ENCODE measurements at places on chromosomes 5 and 9.

DNA sequence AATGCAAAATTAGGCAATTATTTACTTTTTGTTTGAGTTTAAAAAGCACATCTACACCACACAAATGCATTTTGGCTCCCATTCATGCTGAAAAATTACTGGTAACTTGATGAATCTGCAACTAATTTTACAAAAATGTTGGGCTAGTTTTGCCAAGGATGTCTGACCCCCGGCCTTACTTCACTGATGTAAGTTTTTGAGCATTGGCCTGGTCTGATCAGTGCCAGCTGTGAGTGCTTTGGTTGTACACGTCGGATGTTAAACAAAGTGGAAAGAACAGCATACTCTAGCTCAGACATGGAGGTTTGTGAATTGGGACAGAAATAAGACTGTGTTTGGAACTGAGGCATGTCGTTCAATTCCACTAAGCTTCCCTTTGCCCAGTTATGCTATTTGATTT lies 1044.2 kb downstream of the TLE4 start:
- DNase-seq: no peak

- no peak for DNase-seq
These were observed 134.8 kb upstream of the BOD1 start for GRCh38 chr5:173751266-173751600.

DNA sequence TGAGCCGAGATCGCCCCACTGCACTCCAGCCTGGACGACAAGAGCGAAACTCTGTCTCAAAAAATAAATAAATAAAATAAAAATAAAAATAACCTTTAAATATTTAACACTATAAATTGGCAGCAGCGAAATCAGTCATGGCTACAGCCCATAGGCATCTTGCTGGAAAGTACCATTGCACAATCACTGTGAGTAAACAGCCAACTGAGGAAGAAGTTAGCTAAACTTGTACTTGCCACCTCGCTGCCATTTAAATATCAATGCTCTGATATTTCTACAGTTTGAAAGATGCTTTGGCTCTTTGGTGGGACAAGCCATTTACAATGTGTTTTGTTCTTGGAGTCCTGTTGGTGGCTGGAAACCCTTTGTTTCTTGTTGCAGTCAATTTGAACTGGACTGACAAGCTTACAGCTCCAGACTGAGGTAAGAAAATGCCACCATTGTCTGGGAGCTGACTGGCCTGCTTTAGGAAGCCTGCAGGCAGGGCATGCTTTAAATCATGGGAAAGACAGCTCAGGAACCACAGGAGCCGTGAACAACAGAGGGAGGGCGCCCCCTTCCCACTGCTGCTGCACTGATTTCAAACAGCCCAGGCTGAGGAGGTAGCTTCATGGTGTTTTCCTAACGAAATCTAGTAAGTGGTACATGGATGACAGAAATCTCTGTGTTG lies 322.8 kb upstream of the RFX3 start:
- DNase-seq: no peak

- DNase-seq: no peak
These were observed 337.8 kb downstream of the DMAC1 start for GRCh38 chr9:7461791-7462190.

- DNase-seq: no peak
These were observed 197.2 kb upstream of the S1PR3 start for GRCh38 chr9:88794100-88794499.

DNA sequence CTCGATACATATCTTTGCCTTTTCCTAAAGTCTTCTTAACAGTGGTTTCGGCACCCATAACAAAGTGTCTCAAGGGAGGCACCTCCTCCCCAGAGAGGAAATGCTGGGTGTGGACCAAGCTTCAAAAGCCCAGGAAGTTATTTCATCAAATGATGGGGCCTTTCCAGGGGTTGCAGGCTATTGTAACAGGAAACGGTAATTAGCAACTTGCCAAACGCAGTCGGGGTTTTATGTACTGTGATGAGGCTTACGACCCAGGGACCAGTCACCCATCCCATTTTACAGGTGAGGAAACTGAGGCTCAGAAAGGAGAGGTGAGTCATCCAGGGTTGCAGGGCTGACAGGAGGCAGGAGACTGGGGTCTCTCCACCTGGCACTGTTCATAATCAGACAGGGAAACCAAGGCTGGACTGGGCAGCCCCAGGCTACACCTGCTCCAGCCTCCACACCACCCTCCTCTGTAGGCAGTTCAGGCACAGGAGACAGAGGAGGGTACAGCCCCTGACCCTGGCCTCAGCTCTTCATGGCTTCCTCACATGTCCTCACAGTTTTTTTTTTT lies 30.0 kb upstream of the SUSD3 start:
- peak; percentile 31 for DNase-seq

- no peak for DNase-seq
These were observed 43.2 kb downstream of the SH3TC2 start for GRCh38 chr5:149019679-149020078.

GRCh38 chr5:68012429-68012828 lies 203.1 kb upstream of the PIK3R1 start:
- DNase-seq: no peak

- DNase-seq: no peak
These were observed 62.8 kb upstream of the SUB1 start for GRCh38 chr5:32522429-32523143.

- DNase-seq: no peak
These were observed 831 bp upstream of the TBC1D9B start for GRCh38 chr5:179908528-179908927.

- DNase-seq: no peak
These were observed 22.0 kb upstream of the EMB start for GRCh38 chr5:50463047-50463446.

DNA sequence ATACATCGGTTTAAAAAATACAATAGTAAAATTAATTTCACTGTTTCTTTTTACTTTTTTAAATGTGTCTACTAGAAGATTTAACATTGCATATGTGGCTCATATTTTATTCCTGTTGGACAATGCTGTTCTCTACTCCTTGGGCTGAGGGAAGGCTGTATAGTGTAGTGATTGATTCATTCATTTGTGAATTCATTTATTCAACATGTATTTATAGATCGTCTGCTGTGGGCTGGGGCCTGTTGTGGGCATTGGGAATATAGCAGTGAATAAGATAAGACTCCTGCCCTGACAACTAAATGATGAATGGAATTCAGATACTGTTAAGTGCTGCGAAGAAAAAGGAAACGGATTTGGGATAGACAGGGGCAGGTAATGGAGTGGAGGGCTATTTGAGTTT lies 55.7 kb downstream of the ZNF618 start:
- DNase-seq: no peak

- DNase-seq: no peak
These were observed 1008.2 kb upstream of the CDH9 start for GRCh38 chr5:28046596-28046995.

DNA sequence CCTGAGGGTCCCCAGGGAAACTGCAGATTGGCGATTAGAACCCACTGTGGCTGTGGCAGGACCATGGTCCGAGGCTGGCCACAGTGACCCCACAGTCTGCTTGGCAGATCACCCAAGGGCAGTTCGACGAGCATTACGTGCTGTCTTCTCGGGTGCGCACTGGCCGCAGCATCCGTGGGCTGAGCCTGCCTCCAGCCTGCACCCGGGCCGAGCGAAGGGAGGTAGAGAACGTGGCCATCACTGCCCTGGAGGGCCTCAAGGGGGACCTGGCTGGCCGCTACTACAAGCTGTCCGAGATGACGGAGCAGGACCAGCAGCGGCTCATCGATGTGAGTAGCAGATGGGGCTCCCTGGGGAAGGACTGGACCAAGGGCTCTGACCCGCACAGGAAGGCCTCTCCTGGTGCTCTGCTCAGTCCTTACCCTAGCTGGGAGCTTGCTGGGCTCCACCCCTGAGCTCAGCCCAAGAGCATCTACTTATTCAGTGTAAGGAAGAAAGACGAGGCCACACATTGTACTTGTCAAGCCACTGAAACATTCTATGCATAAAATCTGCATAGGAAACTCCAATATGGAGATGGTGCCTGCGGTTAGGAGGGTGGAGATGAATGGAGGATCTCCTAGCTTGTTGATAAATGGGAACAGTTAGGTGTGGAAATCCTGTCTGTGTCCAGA lies 21.9 kb downstream of the CKMT2 start:
- DNase-seq: no peak

- DNase-seq: no peak
These were observed 607.8 kb upstream of the PTGER4 start for GRCh38 chr5:40071870-40072269.
